Activated CD8-positive, alpha-beta memory T cell treated with anti-CD3 and anti-CD28 coated beads for 36 hours (primary cell): ENCODE measurements at places on chromosomes 4 and X. TPM values are rescaled to one million over a fixed set of nuclear protein-coding genes. Genes with fewer than 3 reads are reported as not detected.

The SSX1 gene
- not detected for total RNA-seq

The DUSP21 gene
- total RNA-seq = not detected

The USP17L11 gene
- total RNA-seq = not detected

The TMSB15A gene
- total RNA-seq = not detected

The MAGEA11 gene
- total RNA-seq = not detected

The CRMP1 gene
- not detected for total RNA-seq

The ZGRF1 gene
- total RNA-seq = 32.2 TPM

The FHL1 gene
- total RNA-seq = 18.2 TPM

The FRG2 gene
- total RNA-seq = 0.10 TPM

The NXT2 gene
- total RNA-seq = 12.4 TPM

The SUPT20HL1 gene
- 0.11 TPM for total RNA-seq

The CHRDL1 gene
- not detected for total RNA-seq

The DCLK2 gene
- not detected for total RNA-seq

The TRMT44 gene
- 27.3 TPM for total RNA-seq

The RBM3 gene
- 216 TPM for total RNA-seq

The ACTRT1 gene
- total RNA-seq = not detected

The ATRX gene
- 60.8 TPM for total RNA-seq

The CCDC160 gene
- total RNA-seq = not detected

The PDGFRA gene
- total RNA-seq = not detected

The LRIT3 gene
- 0.17 TPM for total RNA-seq

The PHOX2B gene
- not detected for total RNA-seq

The HELT gene
- total RNA-seq = not detected

The F8A2 gene
- not detected for total RNA-seq

The MAGEB17 gene
- not detected for total RNA-seq

The TMEM187 gene
- 4.0 TPM for total RNA-seq

The DCAF8L2 gene
- total RNA-seq = not detected

The TIGD2 gene
- total RNA-seq = 3.1 TPM

The KLHL2 gene
- 25.3 TPM for total RNA-seq

The CT45A1 gene
- total RNA-seq = not detected

The KCNE5 gene
- 0.42 TPM for total RNA-seq

The RAI2 gene
- 0.57 TPM for total RNA-seq

The BGN gene
- not detected for total RNA-seq

The BEND4 gene
- total RNA-seq = 5.0 TPM

The SMIM10 gene
- 1.2 TPM for total RNA-seq

The SLITRK2 gene
- total RNA-seq = not detected

The ZXDA gene
- 3.2 TPM for total RNA-seq

The ARSJ gene
- total RNA-seq = not detected

The RTL9 gene
- not detected for total RNA-seq

The TEX13B gene
- total RNA-seq = not detected

The P2RY10 gene
- 57.8 TPM for total RNA-seq

The GDPD2 gene
- total RNA-seq = not detected

The ARHGAP24 gene
- not detected for total RNA-seq

The GRPR gene
- 0.13 TPM for total RNA-seq

The SHOX gene
- not detected for total RNA-seq

The INTU gene
- 0.21 TPM for total RNA-seq

The ZFYVE28 gene
- total RNA-seq = 10.3 TPM

The KCND1 gene
- 1.1 TPM for total RNA-seq

The MAGEC1 gene
- not detected for total RNA-seq

The PLAC1 gene
- total RNA-seq = not detected

The PITX2 gene
- total RNA-seq = not detected

The MAGEA4 gene
- total RNA-seq = not detected

The DGKQ gene
- total RNA-seq = 15.3 TPM

The PPP2R2C gene
- total RNA-seq = not detected

The FAM47E gene
- total RNA-seq = not detected

The HTN1 gene
- not detected for total RNA-seq
